ENCODE measurements at places on chromosomes 4 and X.

GRCh38 chr4:112853662-112854256, 195.7 kb upstream of the ANK2 start:
- no peak for DNase-seq

DNA sequence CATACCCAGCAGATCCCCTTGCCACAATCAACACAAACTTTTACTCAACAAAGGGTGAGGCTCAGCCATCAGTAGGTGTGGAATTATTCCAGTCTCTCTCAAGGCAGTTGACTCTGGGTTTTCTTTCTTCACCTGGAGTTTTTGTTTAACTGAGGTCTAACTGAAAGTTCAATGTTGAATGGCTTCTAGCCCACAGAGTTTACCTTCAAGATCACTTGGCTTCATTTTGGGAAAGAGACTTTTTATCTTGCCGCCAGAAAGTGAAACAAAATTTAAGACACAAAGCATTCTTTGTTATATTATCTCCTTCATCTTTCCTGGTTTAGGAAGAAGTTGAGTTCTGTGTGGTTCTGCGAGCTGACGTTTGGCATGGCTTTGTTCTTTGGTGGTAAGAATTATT, 83.8 kb upstream of the RASGEF1B start:
- DNase-seq, result no peak

GRCh38 chrX:38156838-38157237, 63.8 kb downstream of the SRPX start:
- no peak for DNase-seq

DNA sequence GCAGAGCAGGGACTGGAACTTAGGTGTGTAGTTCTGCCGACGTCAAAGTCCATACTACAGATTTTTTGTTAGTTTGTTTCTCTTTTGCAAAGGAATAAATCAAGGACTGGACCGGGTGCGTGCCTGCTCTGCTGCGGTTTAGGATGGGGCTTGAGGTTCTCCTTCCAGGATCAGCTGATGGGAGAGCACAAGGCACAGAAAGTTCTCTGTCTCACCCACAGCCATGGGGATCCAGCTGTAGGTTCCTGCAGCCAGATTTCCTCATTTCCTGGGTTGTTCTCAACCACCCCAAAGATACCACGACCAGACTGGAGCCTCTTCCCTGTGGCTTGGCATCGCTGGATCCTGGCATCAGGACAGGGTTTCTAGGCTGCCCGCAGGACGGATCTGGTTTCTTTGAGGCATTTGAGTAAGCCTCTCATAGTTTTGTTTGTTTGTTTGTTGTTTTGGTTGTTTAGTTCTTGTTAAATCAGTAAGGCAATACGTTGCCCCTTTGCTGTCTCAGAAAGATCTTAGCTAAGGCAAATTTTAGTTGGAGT, 789 bp upstream of the SRPX start:
- no peak for DNase-seq

DNA sequence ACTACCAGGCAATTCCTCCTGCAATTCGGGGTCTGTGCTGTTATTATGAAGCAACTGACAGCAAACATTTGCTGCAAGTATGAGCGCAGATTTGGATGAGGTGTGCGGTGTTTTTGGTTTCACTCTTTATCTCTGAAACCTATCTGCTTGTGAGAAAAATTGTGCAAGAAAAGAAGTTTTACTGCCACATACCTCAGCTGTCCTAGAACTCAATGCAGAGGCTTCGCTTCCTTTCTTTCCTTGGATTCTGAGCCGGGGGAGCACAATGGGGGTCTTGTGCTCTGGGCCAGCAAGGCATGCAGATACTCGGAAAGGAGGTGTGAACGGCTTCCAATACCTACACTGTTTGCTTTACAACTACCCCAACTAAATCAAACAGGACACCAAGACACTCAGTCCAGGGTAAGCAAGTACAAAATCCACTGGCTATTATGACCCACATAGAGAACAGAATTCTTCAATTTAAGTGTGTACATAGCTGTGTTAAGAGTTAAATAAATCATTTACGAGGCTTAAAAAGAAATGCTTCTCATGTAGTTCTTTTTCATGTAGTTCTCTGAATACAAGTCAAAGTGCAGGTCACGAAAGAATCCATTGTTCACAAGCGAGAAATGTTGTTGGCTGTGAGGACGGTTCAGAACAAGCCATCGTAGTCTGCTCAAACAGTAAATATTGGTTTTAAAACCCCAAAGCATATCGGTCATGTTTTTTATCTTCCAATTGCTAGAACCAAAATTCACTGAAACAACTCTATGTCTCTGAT, 1.1 kb downstream of the SORBS2 start:
- DNase-seq, result no peak

DNA sequence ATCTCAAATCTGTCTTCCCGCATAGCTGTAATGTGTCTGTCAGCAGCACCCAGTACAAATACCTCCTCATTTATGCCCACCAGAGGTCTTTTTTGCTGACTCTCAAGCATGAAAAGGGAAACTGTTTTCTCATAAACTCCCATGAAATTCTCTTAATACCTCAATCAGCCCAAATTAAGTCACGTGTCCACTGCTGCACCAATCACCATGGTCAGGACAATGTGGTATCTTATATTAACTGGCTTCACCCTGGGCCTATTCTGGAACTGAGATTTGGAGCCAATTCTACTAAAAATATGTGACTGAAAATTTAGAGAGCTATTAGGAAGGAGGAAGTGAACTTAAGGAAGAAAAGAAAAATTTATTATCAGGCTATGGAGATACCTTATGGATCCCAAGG, 58.4 kb downstream of the IL21 start:
- no peak for DNase-seq
